Renal cortex interstitium (tissue), 15 donors: ENCODE measurements at places on chromosomes 6 and 20.

GRCh38 chr6:154515826-154516225 lies 5.3 kb upstream of the CNKSR3 start:
- no peak for DNase-seq

DNA sequence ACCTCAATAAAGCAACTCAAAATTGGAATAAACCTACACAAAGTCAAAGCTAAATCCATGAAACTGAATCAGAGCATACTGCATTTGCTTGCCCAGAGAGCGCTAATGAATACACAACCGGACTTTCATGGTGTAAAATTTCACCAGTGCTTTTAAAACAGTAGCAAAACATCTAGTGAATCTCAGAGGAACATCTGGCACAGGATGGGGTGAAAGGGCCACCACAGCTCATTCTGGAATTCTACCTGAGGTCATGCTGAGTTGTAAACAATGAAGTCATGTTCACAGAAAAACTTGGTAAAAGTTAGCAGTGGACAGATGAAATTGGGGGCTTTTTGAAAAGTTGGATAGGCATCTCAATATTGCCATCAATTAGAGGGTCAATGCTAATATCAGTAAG lies 125.6 kb upstream of the STXBP5 start:
- DNase-seq: no peak

DNA sequence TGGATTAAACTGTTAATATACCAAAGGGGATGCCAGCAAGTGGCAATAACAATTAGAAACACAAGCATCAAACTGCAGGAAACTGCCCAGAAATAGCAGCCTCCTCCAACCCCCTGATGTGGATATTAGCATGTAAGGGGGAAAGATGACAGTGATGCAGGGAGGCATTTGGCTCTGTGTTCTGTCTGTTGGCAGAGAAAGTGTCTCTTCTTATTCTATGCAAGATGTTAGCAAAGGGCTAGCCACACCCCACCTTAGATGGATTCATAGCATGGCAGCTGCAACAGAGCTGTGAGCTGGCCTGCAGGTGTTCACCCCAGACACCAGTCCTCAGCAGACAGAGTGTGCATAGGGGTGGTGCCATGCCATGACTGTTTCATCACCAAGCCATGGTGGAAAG lies 38.0 kb downstream of the SCP2D1 start:
- DNase-seq: no peak

GRCh38 chr6:110233770-110234374 lies 53.6 kb downstream of the CDC40 start:
- DNase-seq: no peak

GRCh38 chr20:45117581-45117980 lies 2.6 kb upstream of the WFDC5 start:
- no peak for DNase-seq

DNA sequence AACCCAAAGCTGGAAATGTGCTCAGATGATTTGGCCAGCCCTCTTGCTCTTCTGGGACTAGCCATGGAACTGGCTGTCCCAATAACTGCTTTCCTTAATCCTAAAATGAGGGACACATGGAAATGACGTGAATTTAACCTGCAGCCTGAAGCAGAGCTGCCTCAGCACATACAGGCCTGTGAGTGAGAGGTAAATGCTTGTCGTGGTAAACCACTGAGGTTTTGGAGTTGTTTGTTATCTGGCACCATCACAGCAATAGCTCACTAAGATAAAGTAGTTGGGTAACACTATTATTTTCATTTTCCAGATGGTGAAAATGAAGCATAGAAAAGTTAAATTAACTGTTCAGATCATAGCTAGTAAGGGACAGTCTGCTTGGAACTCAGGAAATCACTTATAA lies 333.4 kb upstream of the CHD6 start:
- DNase-seq: no peak

DNA sequence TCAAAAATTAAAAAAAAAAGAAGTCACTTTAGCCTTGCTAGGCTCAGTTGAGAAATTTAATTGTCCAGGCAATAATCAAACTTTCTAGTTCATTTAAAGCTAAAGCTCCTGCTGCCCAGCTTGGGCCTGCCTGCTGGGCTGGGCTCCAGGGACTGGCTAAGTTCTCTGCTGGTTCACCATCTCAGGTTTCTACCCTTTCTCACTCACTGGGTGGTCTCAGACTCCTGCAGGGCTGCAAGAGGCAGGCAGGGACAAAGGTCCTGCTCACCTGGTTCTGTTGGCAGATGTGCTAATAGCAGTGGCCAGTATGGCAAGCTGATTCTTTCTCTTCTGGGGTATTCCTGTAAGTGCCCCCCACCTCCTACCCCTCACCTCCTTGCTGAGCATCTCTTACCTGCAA lies 21.2 kb upstream of the RTF2 start:
- DNase-seq: no peak

DNA sequence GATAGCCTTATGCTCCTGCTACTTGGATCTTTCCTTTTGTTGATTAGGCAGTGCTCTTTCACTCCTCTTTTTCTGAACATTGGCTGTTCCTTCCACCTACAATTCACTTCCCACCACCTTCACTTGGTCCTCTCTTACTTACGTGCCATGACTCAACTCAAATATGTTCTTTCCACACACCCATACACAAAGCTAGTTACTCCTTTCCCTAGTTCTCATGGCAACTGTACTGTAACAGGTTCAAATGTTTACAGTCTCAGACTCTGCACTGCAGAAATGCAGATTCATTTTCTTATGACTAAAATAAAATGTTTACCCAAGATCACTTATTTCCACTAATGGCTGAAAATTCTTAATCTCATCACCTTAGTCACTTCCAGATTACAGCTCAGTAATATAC lies 174.0 kb upstream of the TSHZ2 start:
- DNase-seq: no peak

GRCh38 chr6:45812922-45813321 lies 202.7 kb downstream of the CLIC5 start:
- no peak for DNase-seq

DNA sequence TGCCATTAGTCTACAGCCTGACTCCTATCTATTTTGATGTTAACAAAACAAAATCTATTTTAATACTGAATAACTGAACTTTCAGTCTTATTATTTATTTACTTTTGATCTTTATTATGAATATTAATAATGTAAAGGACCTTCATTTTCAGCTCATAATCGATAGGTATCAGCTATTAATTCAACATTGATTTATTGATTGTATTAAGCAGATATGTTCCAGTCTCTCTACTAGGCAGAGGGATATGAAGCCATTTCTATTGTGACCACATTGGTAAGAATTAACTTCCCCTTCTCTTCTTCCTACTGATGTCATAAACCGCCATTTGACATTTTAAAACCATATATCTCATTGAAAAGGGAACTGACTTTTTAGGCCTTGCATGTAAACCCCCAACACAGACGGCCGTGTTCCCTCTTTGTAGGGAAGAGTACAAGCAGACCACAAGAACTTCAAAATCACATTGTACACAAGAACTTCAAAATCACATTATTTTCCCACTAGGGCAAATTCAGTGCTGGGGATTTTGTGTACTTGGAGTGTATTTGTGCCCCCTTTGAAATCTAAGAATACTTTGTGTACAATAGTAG lies 69.5 kb upstream of the FABP7 start:
- DNase-seq: no peak

DNA sequence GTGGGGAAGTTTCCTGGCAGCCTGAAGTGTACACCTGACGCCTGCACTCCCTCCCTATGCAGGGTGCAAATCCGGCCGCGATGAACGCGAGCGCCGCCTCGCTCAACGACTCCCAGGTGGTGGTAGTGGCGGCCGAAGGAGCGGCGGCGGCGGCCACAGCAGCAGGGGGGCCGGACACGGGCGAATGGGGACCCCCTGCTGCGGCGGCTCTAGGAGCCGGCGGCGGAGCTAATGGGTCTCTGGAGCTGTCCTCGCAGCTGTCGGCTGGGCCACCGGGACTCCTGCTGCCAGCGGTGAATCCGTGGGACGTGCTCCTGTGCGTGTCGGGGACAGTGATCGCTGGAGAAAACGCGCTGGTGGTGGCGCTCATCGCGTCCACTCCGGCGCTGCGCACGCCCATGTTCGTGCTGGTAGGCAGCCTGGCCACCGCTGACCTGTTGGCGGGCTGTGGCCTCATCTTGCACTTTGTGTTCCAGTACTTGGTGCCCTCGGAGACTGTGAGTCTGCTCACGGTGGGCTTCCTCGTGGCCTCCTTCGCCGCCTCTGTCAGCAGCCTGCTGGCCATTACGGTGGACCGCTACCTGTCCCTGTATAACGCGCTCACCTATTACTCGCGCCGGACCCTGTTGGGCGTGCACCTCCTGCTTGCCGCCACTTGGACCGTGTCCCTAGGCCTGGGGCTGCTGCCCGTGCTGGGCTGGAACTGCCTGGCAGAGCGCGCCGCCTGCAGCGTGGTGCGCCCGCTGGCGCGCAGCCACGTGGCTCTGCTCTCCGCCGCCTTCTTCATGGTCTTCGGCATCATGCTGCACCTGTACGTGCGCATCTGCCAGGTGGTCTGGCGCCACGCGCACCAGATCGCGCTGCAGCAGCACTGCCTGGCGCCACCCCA lies 1.2 kb downstream of the GPR6 start:
- DNase-seq: no peak

DNA sequence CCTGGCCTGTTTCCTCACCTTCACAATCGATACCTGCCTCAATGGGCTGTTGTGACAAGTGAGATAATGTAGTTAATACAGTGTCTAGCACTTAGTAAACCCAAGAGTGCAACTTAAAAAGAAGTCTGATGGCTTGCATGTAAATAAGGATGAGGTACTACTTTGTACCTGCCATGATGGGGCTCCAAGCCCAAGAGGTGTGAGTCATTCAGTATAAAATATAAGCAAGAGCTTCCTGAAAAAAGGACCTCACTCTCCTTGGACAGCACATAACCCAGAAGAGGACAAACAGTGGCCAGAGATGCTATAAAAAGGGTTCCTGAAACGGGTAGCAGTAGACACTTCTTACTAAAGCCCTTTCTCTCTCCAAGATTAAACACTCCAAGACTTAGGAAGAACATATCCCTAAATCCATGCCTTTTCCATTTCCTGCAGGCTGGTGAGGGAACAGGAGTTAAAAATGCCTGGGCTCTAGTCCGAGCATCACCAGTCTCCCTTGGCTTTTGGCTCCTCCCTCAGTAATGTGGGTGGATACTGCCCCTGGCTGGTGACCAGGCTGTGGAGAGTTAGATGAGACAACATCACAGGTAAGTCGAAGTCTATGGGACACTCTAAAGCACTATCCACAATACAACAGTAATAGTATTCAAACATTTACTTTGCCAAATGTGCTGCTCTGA lies 4.3 kb downstream of the UBE2V1 start:
- DNase-seq: no peak
